ENCODE measurements at places on chromosomes 7 and 10.

DNA sequence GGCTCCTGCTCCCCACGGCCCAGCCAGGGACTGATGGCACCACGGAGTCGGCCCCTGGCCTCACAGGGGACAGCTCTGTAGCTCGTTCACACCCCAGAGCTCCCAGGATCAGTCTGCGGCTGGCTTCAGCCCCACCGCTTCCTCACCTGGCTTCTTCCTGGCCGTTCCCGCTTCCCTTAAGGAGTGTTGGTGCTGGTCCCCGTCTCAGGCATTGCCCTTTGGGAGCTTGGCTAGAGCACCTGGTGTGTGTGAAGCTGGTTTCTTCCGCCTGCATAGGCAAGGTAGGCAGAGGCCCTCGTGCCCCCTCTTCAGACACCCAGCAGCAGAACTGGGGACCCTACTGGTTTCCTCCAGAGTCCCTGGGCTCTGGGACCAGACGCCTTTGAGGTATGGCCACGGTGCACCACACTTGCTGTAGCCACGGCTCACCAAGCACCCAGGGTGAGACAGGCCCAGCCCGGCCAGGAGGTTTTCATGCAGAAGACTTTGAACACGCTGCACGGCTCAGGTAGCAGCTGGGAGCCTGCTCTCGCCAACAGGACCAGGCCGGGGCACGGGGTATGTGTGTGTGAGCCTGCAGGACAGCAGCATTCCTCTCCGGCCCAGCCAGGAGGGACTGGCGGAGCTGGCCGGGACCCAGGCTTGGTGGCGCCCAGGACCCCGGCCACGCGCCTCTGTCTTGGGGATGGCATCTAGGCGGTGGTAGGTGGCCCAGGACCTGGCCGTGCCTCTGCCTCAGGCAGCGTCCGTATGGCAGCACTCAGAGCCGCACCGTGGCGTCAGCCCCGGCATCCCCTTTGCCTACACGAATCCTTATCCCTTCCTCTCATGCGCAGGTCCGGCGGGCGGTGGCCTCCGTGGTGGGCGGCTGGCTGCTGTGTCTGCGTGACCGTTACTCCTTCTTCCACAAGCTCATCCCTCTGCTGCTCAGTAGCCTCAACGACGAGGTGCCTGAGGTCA lies 13.2 kb upstream of the PRKAR1B start:
- DNase-seq = no peak

DNA sequence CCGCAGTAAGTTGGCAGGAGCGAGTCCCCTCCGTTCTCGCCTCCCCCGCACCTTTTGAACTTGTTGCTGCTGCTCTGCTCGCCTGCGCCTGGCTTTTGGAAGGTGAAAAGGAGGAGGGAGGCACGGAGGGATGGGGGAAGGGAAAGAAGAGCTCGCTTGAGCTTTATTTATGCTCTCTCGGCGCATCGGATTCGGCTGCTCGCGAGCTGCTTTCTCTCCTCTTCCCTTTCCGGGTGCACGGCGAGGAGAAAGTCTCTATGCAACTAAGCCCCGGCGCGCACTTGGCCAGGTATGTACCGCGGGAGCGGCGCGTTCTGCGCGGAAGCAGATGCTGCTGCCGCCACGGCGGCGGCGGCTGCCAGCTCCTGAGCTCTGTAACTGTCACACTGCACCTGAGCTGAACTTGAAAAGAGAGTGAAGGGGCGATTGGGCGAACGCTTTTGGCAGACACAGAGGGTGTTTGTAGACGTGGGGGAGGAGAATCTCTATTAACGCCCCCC lies 551 bp downstream of the KCND2 start:
- DNase-seq = no peak

DNA sequence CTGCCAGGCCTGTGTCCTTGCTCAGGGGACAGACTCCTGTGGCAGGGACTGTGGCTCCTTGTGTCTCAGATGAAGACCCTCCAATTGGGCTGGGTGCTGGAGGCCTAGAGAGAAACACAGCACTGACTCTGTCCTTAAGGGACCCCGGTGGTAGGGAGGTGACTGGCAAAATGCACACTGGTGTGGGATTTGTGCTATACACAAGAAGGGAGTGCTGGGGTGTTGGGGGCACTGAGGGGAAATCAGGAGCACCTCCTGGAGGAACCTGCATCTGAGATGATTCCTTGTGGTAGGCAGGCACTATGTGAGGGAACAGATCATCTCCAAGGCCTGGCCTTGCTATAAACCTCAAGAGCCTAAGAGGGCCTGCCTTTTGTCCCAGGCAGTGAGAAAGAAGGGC lies 149.2 kb downstream of the RPS24 start:
- no peak for DNase-seq

GRCh38 chr10:8403711-8404371 lies 349.4 kb downstream of the GATA3 start:
- no peak for DNase-seq

DNA sequence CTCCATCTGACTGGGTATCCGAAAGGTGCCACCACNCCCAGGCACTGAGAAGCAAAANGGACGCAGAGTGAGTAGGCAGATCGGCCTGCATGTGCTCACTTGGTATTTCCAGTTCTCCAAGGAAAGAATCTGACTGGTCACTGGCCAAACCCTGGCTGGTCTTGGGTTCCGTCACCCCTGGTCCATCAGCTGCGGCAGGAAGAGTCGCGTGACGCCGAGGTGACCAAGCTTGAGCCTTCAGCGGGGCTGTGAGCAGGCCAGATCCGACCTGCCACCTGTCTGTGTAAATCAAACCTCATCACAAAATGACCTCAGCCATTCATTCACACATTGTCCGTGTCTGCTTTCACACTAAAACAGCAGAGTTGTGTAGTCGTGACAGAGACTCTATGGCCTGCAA lies 28.8 kb upstream of the CHST15 start:
- no peak for DNase-seq

DNA sequence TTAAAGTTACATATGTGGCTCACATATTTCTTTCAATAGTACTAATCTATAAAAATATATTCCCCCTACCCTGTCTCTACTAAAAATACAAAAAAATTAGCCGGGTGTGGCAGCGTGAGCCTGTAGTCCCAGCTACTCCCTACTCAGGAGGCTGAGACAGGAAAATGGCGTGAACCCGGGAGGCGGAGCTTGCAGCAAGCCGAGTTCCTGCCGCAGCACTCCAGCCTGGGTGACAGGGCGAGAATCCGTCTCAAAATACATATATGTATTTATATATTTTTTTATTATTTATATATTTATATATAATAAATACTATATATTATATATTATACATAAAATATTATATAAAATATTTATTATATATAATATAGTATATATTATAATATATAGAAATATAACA lies 69.7 kb upstream of the GRM3 start:
- no peak for DNase-seq

Measured in activated CD8-positive, alpha-beta memory T cell treated with anti-CD3 and anti-CD28 coated beads for 1 hour (primary cell).